ENCODE measurements at places on chromosomes 11 and 22. TPM values are rescaled to one million over a fixed set of nuclear protein-coding genes. Genes with fewer than 3 reads are reported as not detected.

GRCh38 chr11:69947793-69948255 lies 128.6 kb upstream of the FGF3 start:
- H3K4me3 ChIP-seq, result no peak overlapping the region
- no peaks in the 10 kb centered on the region for H3K36me3 ChIP-seq
- H3K27ac ChIP-seq, result no peak overlapping the region
- no peaks in the 10 kb centered on the region for H3K4me1 ChIP-seq
- no peak for DNase-seq

The KCNQ1 gene
- 26.6 TPM for total RNA-seq

The OR51B5 gene
- total RNA-seq, result not detected

- H3K27ac ChIP-seq, result no peak overlapping the region
- no peak overlapping the region for H3K4me3 ChIP-seq
- no peaks in the 10 kb centered on the region for H3K36me3 ChIP-seq
- H3K27me3 ChIP-seq, result no peaks in the 10 kb centered on the region
These were observed 682.3 kb downstream of the TBC1D22A start for GRCh38 chr22:47444746-47445065.

DNA sequence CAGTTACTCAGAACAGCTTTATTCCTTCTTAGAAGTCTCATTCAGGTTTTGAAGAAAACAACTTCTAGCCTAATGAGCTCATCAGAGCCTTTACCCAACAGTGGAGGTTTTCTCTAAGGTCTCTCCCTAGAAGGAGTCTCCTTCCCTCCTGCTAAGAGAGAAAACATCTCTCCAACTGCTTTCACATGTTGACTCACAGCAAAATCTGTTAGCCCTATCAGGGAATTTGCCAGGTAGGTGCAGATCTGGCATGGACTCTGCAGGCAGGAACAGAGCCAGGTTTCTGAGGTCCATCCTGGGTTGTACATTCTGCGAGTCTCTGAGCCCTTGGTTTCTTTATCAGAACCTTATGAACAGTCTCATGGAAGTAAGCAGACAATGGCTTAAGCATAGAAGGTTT lies 214.4 kb downstream of the HIPK3 start:
- H3K4me1 ChIP-seq, result no peaks in the 10 kb centered on the region
- H3K27ac ChIP-seq, result no peak overlapping the region
- H3K4me3 ChIP-seq, result no peak overlapping the region
- H3K27me3 ChIP-seq, result peaks cover 8% of the 10 kb centered on the region

GRCh38 chr11:9895006-9895405 lies 231.1 kb downstream of the SWAP70 start:
- H3K36me3 ChIP-seq, result peaks cover 3% of the 10 kb centered on the region
- H3K27me3 ChIP-seq, result no peaks in the 10 kb centered on the region
- no peak overlapping the region for H3K27ac ChIP-seq
- DNase-seq, result no peak

- no peaks in the 10 kb centered on the region for H3K36me3 ChIP-seq
- no peak overlapping the region for H3K4me3 ChIP-seq
- no peak for DNase-seq
- H3K4me1 ChIP-seq, result no peaks in the 10 kb centered on the region
These were observed 7.6 kb upstream of the MCM5 start for GRCh38 chr22:35392357-35392756.

GRCh38 chr22:29689206-29689879 lies 30.5 kb upstream of the CABP7 start:
- no peak for DNase-seq
- no peaks in the 10 kb centered on the region for H3K4me1 ChIP-seq
- H3K36me3 ChIP-seq, result no peaks in the 10 kb centered on the region
- no peaks in the 10 kb centered on the region for H3K27me3 ChIP-seq
- no peak overlapping the region for H3K4me3 ChIP-seq

- no peak overlapping the region for H3K4me3 ChIP-seq
- peaks cover 5% of the 10 kb centered on the region for H3K4me1 ChIP-seq
- peaks cover 2% of the 10 kb centered on the region for H3K36me3 ChIP-seq
- DNase-seq, result peak; percentile 50
- H3K27me3 ChIP-seq, result peaks cover 11% of the 10 kb centered on the region
These were observed 8.6 kb upstream of the APOBEC3B start for GRCh38 chr22:38973289-38974169.

- peaks cover 31% of the 10 kb centered on the region for H3K4me1 ChIP-seq
- peak overlapping the region; percentile 67 for H3K27ac ChIP-seq
- H3K36me3 ChIP-seq, result peaks cover 3% of the 10 kb centered on the region
- H3K4me3 ChIP-seq, result peak overlapping the region; percentile 93
- peak; percentile 26 for DNase-seq
These were observed 1.7 kb downstream of the ZBED4 start for GRCh38 chr22:49855251-49855911.

DNA sequence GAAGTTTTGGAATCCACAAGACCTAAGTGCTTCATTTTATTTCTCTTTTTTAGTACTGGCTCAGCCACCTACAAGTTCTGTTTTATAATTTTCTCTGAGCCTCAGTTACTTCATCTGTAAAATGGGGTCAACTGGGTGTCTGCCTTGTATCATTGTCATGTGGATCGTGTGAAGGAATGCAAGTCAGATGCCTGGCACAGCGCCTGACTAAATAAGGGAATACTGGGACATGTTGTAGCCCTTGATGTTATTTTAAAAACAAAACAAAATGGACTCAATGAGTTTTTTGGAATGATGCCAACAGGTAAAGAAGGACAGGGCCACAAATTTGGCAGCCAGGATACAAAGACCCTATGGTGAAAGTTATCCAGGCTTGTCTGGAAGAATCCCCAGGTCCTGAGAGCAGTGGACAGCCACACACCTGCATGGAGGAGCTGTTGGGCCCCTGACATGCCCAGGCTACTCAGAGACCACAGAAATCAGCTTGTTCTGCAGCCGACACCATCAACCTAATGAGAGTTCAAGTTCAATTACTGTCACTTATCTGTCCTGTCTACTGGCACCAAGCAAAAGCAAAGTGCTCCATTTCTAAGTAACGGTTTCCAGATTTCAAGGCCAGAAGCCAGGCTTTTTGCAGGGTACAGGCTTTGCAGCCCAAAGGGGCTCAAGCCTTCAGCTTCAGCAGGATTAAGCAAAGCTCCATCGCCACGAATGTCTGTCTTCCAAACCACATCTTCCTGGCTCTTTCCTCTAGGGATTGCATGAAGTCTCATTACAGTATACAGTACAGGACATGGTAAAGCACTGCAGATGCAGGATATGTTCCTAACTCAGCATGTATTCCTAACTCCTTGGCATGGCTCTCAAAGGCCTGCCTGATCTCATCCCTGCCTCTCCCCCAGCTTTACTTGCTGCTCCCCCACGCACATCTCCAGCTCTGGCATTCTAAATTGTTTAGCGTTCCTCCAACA lies 18.4 kb downstream of the DKK3 start:
- H3K4me1 ChIP-seq, result peaks cover 2% of the 10 kb centered on the region
- H3K36me3 ChIP-seq, result no peaks in the 10 kb centered on the region
- H3K4me3 ChIP-seq, result no peak overlapping the region
- H3K27ac ChIP-seq, result no peak overlapping the region
- peaks cover 9% of the 10 kb centered on the region for H3K27me3 ChIP-seq

GRCh38 chr22:50434849-50435248 lies 40.0 kb downstream of the SBF1 start:
- H3K4me3 ChIP-seq, result no peak overlapping the region
- no peak for DNase-seq

DNA sequence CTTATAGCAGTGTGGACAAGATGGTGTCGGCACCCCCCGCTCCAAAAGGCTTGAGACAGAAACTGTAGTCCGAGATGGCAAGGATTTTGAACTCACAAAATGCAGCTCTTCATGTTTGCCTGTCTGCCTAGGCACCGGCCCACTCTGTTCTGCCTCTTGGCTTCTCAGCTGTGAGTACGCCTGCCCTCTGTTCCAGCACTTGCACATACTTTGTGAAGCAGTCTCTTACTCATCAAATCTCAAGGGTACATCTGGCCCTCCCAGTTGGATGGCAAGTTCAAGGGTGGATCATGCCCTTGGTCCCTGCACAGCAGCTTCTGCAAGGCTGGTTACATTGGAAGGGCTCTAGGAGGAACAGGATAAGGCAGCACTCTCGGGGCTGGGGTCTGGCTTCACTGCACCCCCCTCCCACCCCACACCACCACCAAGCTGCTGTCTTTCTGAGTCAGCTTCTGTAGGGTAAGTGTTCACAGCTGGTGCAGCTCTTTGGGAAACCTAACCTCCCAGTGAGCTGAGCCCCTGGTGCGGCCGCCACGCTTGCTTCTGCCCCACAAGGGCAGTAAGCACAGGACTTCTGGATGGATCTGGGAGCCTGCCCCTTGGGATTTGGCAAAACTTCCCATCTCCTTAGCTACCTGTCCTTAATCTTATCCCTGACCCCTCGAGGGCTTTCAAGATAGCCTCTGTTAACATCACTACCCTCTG lies 37.2 kb downstream of the FAM83F start:
- no peak for DNase-seq
- H3K4me3 ChIP-seq, result no peak overlapping the region
- no peaks in the 10 kb centered on the region for H3K27me3 ChIP-seq
- no peaks in the 10 kb centered on the region for H3K36me3 ChIP-seq
- peaks cover 17% of the 10 kb centered on the region for H3K4me1 ChIP-seq

DNA sequence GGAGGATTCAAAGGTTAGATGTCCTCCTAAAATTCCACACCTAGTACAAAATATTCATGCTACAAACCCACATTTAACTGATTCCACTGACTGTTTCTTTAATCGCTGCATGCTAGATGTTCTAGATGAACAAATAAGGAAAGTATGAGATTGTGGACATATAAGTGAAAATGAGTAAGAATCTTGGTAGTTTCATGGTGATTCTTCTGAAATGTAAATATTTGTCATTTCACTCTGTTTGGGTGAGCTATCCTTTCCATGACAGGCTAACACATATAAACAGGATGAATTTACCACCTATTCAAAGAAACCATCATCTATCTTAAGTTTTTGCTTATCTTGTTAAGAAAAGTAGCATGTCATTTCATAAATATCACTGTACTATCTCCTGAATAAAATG lies 14.8 kb downstream of the OR5B3 start:
- DNase-seq, result no peak
- no peak overlapping the region for H3K4me3 ChIP-seq
- no peaks in the 10 kb centered on the region for H3K36me3 ChIP-seq
- H3K27ac ChIP-seq, result no peak overlapping the region

GRCh38 chr11:116791002-116791812 lies 472 bp downstream of the APOA5 start:
- peaks cover 4% of the 10 kb centered on the region for H3K36me3 ChIP-seq
- H3K27ac ChIP-seq, result peak overlapping the region; percentile 3
- H3K27me3 ChIP-seq, result peaks cover 5% of the 10 kb centered on the region
- H3K4me1 ChIP-seq, result peaks cover 23% of the 10 kb centered on the region

- no peaks in the 10 kb centered on the region for H3K36me3 ChIP-seq
- no peak overlapping the region for H3K27ac ChIP-seq
- no peak for DNase-seq
- no peaks in the 10 kb centered on the region for H3K4me1 ChIP-seq
These were observed 241.8 kb upstream of the ARHGAP42 start for GRCh38 chr11:100445231-100445735.

- H3K36me3 ChIP-seq, result no peaks in the 10 kb centered on the region
- no peak overlapping the region for H3K27ac ChIP-seq
- peaks cover under 1% of the 10 kb centered on the region for H3K27me3 ChIP-seq
- H3K4me1 ChIP-seq, result no peaks in the 10 kb centered on the region
These were observed 28.4 kb downstream of the SHANK2 start for GRCh38 chr11:71223671-71224660.

GRCh38 chr11:45333001-45333971 lies 47.1 kb upstream of the SYT13 start:
- H3K4me1 ChIP-seq, result no peaks in the 10 kb centered on the region
- DNase-seq, result no peak
- H3K27me3 ChIP-seq, result peaks cover 2% of the 10 kb centered on the region
- no peak overlapping the region for H3K27ac ChIP-seq
- H3K4me3 ChIP-seq, result no peak overlapping the region

The BTBD18 gene
- total RNA-seq, result not detected

The SCN4B gene
- 0.17 TPM for total RNA-seq

GRCh38 chr11:104462341-104462740 lies 298.4 kb upstream of the PDGFD start:
- no peak overlapping the region for H3K4me3 ChIP-seq
- peaks cover 1% of the 10 kb centered on the region for H3K27me3 ChIP-seq
- no peaks in the 10 kb centered on the region for H3K4me1 ChIP-seq
- H3K27ac ChIP-seq, result no peak overlapping the region

The MS4A14 gene
- 0.11 TPM for total RNA-seq

The NAALADL1 gene
- 22.3 TPM for total RNA-seq

- peaks cover 2% of the 10 kb centered on the region for H3K4me1 ChIP-seq
- H3K27me3 ChIP-seq, result peaks cover 31% of the 10 kb centered on the region
- no peaks in the 10 kb centered on the region for H3K36me3 ChIP-seq
- peak; percentile 17 for DNase-seq
These were observed 54.6 kb upstream of the SLC22A12 start for GRCh38 chr11:64536396-64536941.

The FAM111B gene
- 45.1 TPM for total RNA-seq

DNA sequence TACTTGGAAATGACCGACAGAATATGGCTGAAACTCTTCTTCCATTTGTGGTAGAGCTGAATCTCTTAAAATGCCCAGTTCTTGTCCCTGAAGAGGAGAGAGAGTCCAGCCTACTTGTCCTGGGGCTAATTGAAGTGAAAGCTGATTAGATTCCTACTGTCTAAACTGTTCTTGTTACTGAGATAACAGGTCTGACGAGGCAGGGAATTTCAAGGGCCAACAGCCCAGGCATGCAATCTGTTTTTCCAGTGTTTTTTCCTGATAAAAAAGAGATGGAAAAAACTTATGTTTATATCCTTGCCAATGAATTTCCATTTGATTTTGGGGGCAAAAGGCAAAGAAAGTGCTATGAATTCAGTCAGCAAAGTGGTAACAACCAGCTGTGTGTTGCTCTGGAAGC lies 195.5 kb downstream of the ETS1 start:
- H3K27me3 ChIP-seq, result no peaks in the 10 kb centered on the region
- H3K4me1 ChIP-seq, result peaks cover 6% of the 10 kb centered on the region
- H3K36me3 ChIP-seq, result peaks cover 1% of the 10 kb centered on the region
- DNase-seq, result no peak

- no peaks in the 10 kb centered on the region for H3K36me3 ChIP-seq
- no peak overlapping the region for H3K27ac ChIP-seq
- no peak overlapping the region for H3K4me3 ChIP-seq
- H3K4me1 ChIP-seq, result peaks cover 7% of the 10 kb centered on the region
- H3K27me3 ChIP-seq, result peaks cover 18% of the 10 kb centered on the region
These were observed 9.0 kb upstream of the MS4A10 start for GRCh38 chr11:60776167-60776566.

- no peaks in the 10 kb centered on the region for H3K36me3 ChIP-seq
- H3K27me3 ChIP-seq, result no peaks in the 10 kb centered on the region
- no peak for DNase-seq
- no peak overlapping the region for H3K4me3 ChIP-seq
These were observed 53.2 kb upstream of the MTNR1B start for GRCh38 chr11:92916299-92916698.

The P2RX6 gene
- 1.9 TPM for total RNA-seq

DNA sequence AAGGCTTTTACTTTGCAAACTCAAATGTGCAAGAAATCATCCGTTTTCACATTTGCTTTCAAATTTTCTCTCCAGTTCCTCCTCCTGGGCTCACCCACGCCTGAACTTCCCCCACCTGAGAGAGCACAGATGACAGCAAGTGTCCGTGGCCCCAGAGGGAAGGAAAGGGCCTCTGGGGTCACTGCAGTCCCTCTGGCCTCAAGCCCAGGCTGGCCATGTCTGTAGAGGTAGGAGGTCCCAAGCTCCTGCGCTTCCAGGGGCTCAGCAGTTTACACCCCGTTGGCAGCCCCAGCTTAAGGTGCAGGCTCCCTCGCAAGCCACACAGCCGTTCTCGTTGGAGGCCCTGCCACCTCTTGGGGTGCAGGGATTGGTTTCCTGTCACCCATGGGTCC lies 40.5 kb upstream of the PRDM11 start:
- peaks cover 11% of the 10 kb centered on the region for H3K4me1 ChIP-seq
- no peaks in the 10 kb centered on the region for H3K36me3 ChIP-seq
- H3K27ac ChIP-seq, result no peak overlapping the region
- DNase-seq, result no peak
- H3K27me3 ChIP-seq, result peaks cover 8% of the 10 kb centered on the region

The APOA5 gene
- not detected for total RNA-seq

- no peak overlapping the region for H3K4me3 ChIP-seq
- H3K27ac ChIP-seq, result no peak overlapping the region
- H3K27me3 ChIP-seq, result no peaks in the 10 kb centered on the region
- no peaks in the 10 kb centered on the region for H3K4me1 ChIP-seq
These were observed 20.6 kb upstream of the DDI1 start for GRCh38 chr11:104015649-104016415.

Data from activated naive CD8-positive, alpha-beta T cell treated with anti-CD3 and anti-CD28 coated beads, Interleukin-2, amount 10 ng/mL, durations not matched to agents 7 days and 5 days (primary cell).